ENCODE measurements at places on chromosomes 2 and 18. TPM values are rescaled to one million over a fixed set of nuclear protein-coding genes. Genes with fewer than 3 reads are reported as not detected.

DNA sequence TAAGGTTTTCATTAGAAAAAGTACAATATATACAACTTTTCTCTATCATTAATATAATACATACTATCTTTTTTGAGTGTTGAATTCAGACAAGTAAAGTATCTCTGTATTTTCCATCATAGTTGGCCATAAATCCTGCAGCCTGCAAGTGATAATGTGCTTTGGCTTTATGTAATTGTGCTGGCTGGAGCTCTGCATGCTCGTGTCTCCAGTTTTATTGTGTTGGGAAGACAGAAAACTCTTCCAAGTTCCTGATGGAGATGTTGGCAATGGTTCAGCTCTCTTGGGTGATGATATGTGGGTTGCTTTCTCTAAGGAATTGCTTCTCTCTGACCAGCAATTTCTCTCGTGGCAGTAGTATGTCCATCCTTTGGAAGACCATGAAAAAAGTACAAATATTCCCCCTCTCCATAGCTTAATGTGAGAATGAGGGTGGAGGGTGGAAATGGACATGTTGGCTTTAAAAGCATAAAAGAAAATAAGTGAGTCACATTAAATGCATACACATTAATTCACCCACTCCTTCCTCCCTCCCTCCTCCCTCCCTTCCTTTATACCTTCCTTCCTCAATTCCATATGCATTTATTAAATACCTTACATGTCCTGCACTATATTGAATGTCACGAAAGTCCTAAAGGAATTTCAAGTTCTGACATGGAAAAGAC, 344.2 kb downstream of the MTX2 start:
- H3K4me1 ChIP-seq = peaks cover 10% of the 10 kb centered on the region
- H3K27ac ChIP-seq = no peak overlapping the region
- H3K4me3 ChIP-seq = no peak overlapping the region

- H3K4me1 ChIP-seq = no peaks in the 10 kb centered on the region
- no peak overlapping the region for H3K27ac ChIP-seq
- H3K4me3 ChIP-seq = no peak overlapping the region
- no peaks in the 10 kb centered on the region for H3K27me3 ChIP-seq
Measured at GRCh38 chr2:194271293-194271961, 1385.6 kb upstream of the SLC39A10 start.

DNA sequence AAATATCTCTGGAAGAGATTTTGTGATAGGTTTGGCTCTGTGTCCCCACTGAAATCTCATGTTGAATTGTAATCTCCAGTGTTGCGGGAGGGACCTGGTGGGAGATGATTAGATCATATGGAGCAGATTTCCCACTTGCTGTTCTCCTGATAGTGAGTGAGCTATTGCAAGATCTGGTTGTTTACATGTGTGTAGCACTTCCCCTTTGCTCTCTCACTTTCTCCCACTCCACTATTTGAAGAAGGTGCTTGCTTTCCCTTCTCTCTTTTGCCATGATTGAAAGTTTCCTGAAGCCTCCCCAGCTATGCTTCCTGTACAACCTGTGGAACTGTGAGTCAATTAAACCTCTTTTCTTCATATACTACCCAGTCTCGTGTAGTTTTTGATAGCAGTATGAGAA, 97.0 kb upstream of the FN1 start:
- H3K4me3 ChIP-seq = no peak overlapping the region
- no peaks in the 10 kb centered on the region for H3K36me3 ChIP-seq
- H3K27ac ChIP-seq = no peak overlapping the region
- H3K4me1 ChIP-seq = peaks cover 50% of the 10 kb centered on the region
- no peaks in the 10 kb centered on the region for H3K27me3 ChIP-seq

GRCh38 chr2:157420771-157421323, 23.0 kb downstream of the CYTIP start:
- H3K4me3 ChIP-seq = no peak overlapping the region
- no peaks in the 10 kb centered on the region for H3K4me1 ChIP-seq
- peak overlapping the region; percentile 61 for H3K27ac ChIP-seq

DNA sequence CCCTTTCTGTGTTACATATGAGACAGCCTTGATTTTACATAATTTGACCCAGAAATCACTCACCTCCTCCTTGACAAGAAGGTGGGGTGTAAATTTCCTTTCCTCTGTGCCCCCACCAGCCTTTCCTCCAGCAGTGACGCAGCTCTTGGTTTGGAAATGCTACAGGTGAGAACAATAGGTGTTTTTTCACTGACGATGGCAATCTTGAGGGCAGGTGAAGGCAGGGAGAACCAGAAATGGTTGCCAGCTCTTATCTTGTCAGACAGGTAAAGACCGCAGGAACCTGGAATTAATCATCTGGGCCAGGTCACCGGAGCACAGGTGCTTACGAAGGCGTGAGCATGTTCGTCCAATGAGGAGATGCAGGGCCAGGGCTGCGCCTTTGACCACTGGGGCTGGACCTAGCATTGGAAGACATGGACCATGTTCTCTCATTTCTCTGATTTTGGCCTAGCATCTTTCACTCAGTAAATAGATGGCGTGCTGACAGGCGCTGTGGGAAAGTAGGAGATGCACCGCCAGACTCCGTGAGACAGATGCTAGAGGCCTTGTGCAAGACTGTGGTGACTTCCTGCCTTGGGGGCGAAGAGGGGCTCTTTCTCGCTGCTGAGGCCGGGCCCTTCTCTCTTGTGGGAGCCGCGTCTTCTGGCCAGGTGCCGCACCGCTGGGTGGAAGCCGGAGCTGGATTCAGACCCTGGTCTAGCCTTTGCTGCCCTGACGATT, 4.0 kb downstream of the CIDEA start:
- no peaks in the 10 kb centered on the region for H3K4me1 ChIP-seq
- H3K36me3 ChIP-seq = no peaks in the 10 kb centered on the region
- no peaks in the 10 kb centered on the region for H3K27me3 ChIP-seq
- DNase-seq = no peak

DNA sequence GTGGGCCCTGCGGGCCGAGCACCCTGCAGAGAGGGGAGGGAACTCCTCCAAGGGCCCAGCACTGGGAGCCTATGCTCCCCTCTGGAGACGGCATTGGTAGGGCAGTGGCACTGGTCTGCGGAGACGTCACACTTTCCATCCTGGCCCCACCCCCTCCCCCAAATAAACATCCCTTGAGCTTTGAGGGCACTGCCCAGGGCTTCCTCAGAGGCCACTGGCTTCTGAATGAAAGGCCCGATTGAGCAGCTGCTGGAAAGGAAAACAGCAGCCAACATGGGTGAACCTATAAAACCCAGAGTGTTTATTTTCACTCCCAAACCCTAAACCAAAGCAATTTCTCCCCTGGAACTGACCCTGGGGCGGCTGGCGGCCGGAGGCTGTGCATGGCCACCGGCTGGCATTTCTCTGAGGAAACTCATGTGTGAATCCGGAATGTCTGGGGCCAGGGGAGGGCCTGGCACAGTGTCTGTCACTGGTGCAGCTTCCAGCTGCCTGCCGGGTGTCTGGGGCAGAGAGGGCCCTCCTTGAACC, 138.9 kb downstream of the DYSF start:
- DNase-seq = no peak

- no peak overlapping the region for H3K27ac ChIP-seq
- no peak overlapping the region for H3K4me3 ChIP-seq
Measured at GRCh38 chr2:121031568-121032340, 253.2 kb downstream of the TFCP2L1 start.

GRCh38 chr18:59142274-59142673, 2.6 kb downstream of the SEC11C start:
- no peak overlapping the region for H3K4me3 ChIP-seq
- H3K36me3 ChIP-seq = no peaks in the 10 kb centered on the region
- no peak for DNase-seq
- peaks cover 25% of the 10 kb centered on the region for H3K27me3 ChIP-seq
- no peak overlapping the region for H3K27ac ChIP-seq
- H3K4me1 ChIP-seq = peaks cover 6% of the 10 kb centered on the region

DNA sequence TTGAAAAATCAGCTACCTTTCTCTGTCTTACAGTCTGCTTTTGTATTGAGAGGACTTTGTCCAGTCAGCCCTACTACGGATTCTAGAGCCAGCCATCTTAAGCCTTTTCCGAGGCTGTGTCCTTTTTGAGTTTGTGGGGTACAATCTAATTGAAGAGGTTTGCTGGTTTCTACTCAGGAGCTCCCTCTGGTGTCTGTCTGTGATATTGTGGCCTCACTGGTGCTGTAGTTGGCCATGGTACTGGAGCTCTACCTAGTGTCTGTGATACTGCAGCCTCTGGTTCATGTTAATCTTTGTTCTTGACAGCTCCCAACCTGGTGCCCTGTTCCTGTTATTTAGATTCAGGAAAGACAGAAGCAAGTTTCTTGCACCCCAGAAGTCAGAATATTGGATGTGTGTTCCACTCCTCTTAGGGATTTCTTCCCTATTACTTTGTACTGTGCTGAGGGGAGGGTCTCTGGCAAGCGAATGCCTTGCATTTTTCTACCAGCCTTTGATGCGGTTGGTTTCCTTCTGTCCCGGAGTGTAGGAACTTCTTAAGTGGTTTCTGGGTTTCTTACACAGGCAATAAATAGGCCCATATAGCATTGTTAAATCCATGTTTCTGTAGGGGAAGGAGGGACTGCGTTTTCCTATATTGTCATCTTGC, 78.5 kb downstream of the ACSL3 start:
- peaks cover 10% of the 10 kb centered on the region for H3K36me3 ChIP-seq
- DNase-seq = peak; percentile 25
- no peak overlapping the region for H3K27ac ChIP-seq
- H3K4me1 ChIP-seq = no peaks in the 10 kb centered on the region

DNA sequence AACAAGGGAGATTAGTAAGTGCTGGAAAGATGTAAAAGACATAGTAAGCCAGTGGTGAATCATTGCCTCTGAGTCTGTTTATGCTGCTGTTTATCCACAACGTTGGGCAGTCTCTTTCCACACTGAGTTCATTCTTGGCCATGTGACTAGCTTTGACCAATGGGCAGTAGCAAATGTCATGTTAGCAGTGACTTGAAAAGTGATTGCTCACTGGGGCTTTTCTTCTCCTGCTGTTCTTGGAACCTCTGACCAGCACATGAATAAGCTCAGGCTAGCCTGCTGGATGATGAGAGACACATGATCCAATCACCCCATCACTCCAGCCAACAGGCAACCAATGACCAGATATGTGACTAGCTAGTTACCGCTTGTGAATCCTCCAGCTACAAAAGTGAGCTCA, 360.4 kb downstream of the SLC4A3 start:
- no peaks in the 10 kb centered on the region for H3K27me3 ChIP-seq
- H3K4me3 ChIP-seq = no peak overlapping the region
- no peak for DNase-seq

GRCh38 chr2:27186613-27187345, 25.1 kb upstream of the ATRAID start:
- no peak overlapping the region for H3K27ac ChIP-seq
- H3K4me3 ChIP-seq = no peak overlapping the region
- no peaks in the 10 kb centered on the region for H3K36me3 ChIP-seq
- H3K4me1 ChIP-seq = peaks cover 6% of the 10 kb centered on the region
- no peak for DNase-seq

DNA sequence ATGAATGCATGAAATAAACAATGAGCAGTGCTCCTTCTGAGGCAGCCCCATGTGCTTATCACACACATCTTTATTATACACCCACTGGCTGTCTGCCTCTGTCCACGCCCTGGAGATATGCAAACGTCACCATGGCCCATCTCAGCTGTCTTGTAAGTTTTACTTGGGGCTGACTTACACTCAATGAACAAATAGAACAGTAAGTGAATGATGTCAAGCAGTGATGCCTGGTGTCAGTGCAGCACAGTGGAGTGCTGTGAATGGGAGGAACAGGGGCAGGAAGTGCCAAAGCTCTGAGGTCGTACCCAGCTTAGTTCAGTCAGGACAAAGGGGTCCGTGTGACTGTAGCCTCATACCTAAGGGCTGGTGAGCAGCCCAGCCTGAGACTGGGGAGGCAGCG, 659.5 kb upstream of the HS6ST1 start:
- no peak overlapping the region for H3K27ac ChIP-seq
- no peaks in the 10 kb centered on the region for H3K4me1 ChIP-seq

GRCh38 chr18:79915161-79916127, 36.0 kb downstream of the SLC66A2 start:
- no peak overlapping the region for H3K27ac ChIP-seq
- no peak for DNase-seq
- H3K27me3 ChIP-seq = no peaks in the 10 kb centered on the region

- no peaks in the 10 kb centered on the region for H3K4me1 ChIP-seq
- no peak for DNase-seq
- no peaks in the 10 kb centered on the region for H3K27me3 ChIP-seq
- no peak overlapping the region for H3K27ac ChIP-seq
- H3K4me3 ChIP-seq = no peak overlapping the region
Measured at GRCh38 chr2:54965425-54965824, 84.8 kb downstream of the RTN4 start.

DNA sequence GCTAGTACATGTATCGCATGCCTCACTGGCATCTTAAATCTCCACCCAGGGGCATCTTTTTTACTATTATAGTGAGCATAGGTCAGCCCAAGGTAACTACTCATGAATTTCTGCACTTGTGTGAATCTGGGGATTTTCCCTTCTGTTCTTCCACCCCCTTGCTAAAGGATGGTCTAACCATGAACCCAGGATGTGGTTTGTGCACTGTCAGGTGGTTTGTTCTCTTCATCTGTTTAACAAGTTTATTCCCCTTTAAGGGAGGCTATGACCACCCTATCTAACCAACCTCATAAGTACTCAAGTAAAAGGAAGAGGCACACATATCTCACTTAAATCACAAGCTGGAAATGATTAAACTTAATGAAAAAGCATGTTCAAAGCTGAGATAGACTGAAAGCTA, 243.0 kb downstream of the RPRM start:
- H3K4me1 ChIP-seq = no peaks in the 10 kb centered on the region
- no peak for DNase-seq
- H3K27me3 ChIP-seq = no peaks in the 10 kb centered on the region
- H3K36me3 ChIP-seq = no peaks in the 10 kb centered on the region

DNA sequence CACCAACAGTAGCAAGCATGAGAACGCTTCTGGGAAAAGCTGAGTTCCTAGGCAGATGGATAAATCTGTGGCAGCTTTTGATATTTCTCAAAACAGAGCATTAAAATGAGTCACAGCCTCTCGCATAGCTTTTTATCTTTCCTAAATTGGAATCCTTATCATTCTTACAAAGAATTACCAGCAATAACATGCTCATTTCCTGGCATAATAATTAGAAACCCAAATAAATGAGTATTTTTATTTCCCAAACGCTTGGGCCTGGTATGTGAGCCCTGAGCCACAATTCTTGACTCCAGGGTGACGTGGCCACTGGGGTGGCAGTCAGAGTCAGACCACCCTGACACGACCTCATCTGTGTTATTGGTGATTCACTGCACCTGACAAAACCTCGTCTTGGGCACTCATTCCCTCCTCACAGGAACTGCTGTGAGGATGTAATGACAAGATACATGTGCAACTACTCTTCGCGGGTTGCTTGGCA, 210.7 kb downstream of the ARL4C start:
- peak; percentile 16 for DNase-seq
- H3K27me3 ChIP-seq = no peaks in the 10 kb centered on the region
- no peaks in the 10 kb centered on the region for H3K36me3 ChIP-seq
- no peaks in the 10 kb centered on the region for H3K4me1 ChIP-seq
- H3K27ac ChIP-seq = no peak overlapping the region

GRCh38 chr18:36608107-36608506, 220.7 kb downstream of the TPGS2 start:
- no peaks in the 10 kb centered on the region for H3K27me3 ChIP-seq
- H3K36me3 ChIP-seq = no peaks in the 10 kb centered on the region
- no peak for DNase-seq
- H3K4me1 ChIP-seq = no peaks in the 10 kb centered on the region
- no peak overlapping the region for H3K4me3 ChIP-seq

The COLEC11 gene
- 2.0 TPM for total RNA-seq

The SLC25A12 gene
- total RNA-seq = 17.9 TPM

The CYP26B1 gene
- total RNA-seq = 2.6 TPM

The ATRAID gene
- total RNA-seq = 107 TPM

The TEX261 gene
- 23.0 TPM for total RNA-seq

The CRYGD gene
- total RNA-seq = not detected

The DCDC2C gene
- not detected for total RNA-seq

The SLC5A7 gene
- total RNA-seq = 0.48 TPM

The GGCX gene
- total RNA-seq = 69.2 TPM
